ENCODE measurements at places on chromosomes 16 and 17. TPM values are rescaled to one million over a fixed set of nuclear protein-coding genes. Genes with fewer than 3 reads are reported as not detected.

DNA sequence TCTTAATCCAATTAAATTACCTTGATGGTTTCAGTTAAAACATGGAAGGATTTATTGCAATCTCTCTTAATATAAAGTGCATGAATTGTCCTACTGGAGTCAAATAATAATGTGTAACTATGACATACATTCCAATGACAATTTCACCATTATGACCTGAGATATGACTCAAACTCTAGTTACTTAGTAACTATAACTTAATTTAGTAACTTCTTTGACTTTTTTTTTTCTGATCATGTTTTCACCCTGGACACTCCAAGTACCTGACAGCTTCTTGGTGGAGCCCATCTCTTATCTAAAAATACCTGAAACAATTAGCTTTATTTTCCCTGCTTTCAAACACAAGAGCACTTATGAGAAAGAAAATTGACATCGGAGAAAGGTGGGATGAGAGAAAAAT, 123.7 kb downstream of the STX8 start:
- DNase-seq: no peak

DNA sequence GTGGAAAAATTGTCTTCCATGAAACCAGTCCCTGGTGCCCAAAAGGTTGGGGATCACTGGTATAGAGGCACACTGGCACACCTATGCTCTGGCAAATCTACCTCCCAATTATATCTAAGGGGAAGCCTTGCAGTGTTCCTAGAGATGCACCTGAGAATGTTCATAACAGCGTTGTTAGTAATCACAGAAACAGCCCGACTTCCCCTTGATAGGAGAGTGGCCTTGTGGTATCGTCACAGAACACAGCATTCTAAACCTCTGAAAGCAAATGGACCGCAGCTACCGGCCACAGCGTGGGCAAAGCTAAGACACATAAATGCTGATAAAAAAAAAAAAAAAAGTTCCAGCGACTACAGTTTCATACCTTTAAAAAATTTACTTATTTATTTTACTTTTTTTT, 39.1 kb upstream of the ADGRG1 start:
- DNase-seq: no peak

GRCh38 chr17:1471911-1472821, 16.1 kb upstream of the CRK start:
- DNase-seq: no peak

DNA sequence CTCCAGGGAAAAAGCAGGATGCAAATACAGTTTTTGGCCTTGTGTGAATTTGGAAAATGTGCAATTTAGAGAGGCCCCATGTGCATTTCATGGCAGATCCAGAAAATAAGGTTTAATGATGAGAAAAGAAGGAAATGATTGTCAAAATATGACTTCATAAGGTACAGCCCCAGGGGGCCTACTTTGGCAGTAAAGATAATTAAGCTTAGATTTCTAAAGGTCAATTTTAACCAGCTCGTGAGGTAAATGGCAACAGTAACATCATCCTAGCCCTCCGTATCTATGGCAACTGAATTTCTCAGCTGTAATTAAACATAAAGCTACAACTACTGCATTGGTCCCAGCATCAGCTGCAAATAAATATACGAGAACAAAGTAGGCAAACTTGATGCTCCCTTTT, 30.0 kb upstream of the PRSS54 start:
- no peak for DNase-seq

DNA sequence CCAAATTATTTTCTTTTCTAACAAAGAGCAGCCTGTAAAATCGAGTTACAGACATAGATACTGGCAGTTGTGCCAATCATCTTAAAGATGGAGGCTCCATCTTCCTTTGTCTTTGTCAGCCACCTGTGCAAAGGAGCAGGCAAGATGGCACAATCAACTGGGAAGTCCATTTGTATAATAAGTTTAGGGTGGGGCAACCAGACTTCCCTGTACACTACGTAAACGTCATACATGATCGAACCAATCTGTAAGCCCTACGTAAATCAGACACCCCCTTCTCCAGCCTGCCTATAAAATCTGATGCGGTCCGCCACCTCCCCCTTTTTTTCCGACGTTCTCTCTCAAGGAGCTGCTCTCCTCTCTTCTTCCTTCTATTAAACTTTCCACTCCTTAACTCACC, 31.4 kb upstream of the MEAK7 start:
- DNase-seq: no peak

The CA4 gene
- total RNA-seq: 8.3 TPM

Measured in endothelial cell (in vitro differentiated cells).